ENCODE measurements at places on chromosomes 11 and 22. TPM values are rescaled to one million over a fixed set of nuclear protein-coding genes. Genes with fewer than 3 reads are reported as not detected.

- no peak for DNase-seq
Measured at GRCh38 chr11:133385781-133386180, 146.5 kb downstream of the OPCML start.

GRCh38 chr11:21896216-21896615, 296.7 kb upstream of the ANO5 start:
- DNase-seq: no peak

DNA sequence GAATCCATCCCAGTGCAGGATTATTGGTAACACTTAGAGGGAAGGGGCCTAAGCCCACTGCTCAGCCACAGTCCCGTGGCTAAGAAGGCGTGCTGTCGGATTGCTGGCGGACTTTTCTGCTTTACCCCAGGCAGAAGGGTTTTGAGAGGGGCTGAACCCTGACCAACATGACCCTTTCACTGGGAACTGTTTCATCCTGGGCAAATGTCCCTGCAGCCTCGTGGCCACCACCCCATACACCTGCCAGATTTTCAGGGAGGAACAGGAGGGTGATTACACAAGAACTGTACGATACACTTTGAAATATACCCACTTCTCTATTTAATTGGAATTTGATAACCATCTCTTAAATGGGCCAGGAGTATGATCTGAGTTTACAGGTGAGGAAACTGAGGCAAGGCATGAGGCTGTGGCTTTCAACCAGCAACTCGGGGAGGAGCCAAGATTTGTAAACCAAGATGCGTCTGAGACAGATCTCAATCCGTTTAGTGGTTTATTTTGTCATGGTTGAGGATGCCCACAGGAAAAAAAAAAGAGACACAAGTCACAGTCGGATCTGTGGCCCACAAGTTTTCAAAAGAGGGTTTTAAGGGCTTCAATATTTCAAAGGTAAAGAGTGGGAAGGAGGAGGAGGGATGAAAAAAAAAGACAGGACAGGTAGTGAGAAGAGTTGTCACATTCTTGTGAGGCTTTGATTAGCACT, 6.1 kb upstream of the APOL3 start:
- peak; percentile 66 for DNase-seq

GRCh38 chr11:125036933-125037332, 26.2 kb upstream of the SLC37A2 start:
- DNase-seq: no peak

GRCh38 chr11:45651841-45652749, 13.3 kb downstream of the CHST1 start:
- DNase-seq: no peak

GRCh38 chr11:35246745-35247144, 107.8 kb downstream of the CD44 start:
- no peak for DNase-seq

GRCh38 chr11:126808836-126809235, 191.7 kb downstream of the KIRREL3 start:
- DNase-seq: no peak

- no peak for DNase-seq
Measured at GRCh38 chr11:7871056-7871455, 60.0 kb downstream of the OR10A6 start.

- no peak for DNase-seq
Measured at GRCh38 chr22:30436196-30436595, 10.6 kb downstream of the MTFP1 start.

DNA sequence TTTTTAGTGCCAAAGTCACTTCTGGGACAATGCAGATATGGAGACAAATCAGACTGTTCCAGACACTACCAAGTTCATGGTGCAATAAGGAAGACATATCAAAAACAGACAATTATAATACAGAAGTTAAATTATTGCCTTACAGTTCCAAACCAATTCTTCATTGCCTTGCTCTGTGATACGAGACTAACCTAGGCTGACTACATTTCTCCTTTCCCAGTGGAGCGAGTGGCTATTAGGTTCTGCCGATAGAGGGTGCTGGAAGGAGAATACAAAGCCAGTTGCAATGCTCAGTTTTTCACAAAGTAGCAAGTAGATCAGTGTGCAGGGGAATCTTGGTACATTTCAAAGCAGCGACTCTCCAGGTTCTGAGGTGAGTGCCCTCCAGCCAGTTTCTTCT, 67.8 kb downstream of the FAM168A start:
- no peak for DNase-seq

Gene MAPK8IP2
- total RNA-seq: 0.25 TPM

Gene SLC22A12
- not detected for total RNA-seq

Gene APOL4
- total RNA-seq: 0.72 TPM

Gene DLAT
- 13.4 TPM for total RNA-seq

Gene INPPL1
- 162 TPM for total RNA-seq

Gene PLEKHA7
- 5.8 TPM for total RNA-seq

Gene SSRP1
- total RNA-seq: 78.1 TPM

Gene HTR3A
- total RNA-seq: not detected

Gene TSGA10IP
- total RNA-seq: not detected
